ENCODE measurements at places on chromosomes 2 and 18.

DNA sequence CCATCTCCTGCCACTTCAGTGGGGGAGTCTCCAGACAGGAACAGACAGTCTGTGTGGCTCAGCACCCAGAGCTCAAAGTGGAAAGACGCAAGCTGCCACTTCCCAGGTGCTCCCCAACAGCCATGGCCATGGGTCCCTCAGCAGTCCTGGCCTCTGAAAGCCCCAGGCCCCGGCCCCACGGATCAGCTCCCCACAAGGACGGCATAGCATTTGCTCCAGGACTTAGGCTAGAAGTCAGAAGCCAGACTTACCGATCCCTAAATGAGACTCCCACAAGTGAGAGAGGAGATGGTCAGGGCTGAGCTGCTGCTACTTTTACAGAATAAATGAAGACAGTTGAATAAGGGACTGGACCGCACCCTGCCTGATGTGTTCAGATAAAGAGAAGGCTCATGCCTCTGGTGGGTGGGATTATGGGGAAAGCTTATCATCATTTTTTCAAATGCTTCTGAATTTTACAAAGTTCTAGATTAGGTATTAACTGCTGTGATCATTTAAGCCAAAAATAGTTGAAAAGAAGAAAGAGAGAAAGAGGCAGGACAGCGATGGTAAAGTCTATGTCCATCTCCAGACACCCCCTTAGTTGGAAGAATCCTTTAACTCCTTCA is 50.5 kb downstream of the ADD2 start:
- no peak for DNase-seq

- no peak for DNase-seq
These were observed 28.7 kb downstream of the GEMIN6 start for GRCh38 chr2:38806733-38807059.

- no peak for DNase-seq
These were observed 152.3 kb upstream of the WDSUB1 start for GRCh38 chr2:159438720-159439353.

GRCh38 chr2:60515721-60516226 is 37.7 kb downstream of the BCL11A start:
- peak; percentile 75 for DNase-seq

GRCh38 chr2:107276034-107276433 is 390.1 kb upstream of the ST6GAL2 start:
- no peak for DNase-seq

DNA sequence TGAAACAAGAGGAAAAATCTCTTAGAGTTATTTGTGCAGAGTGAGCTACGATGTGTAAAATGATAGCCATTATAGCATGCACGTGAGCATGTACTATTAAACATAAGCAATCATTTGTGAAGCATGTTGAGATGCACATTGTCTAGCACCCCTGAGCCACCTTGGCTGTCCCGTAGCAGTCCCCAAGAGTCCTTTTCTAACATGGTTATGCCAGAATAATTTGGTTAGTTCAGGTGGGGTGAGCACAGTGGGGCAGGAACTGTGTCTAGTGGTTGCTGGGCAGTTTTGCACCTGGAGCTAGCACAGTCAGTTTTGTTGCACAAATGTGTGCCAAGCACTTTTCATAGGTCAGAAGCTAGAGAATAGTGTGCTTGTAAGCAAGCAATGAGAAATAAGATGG is 809.8 kb downstream of the RNF144A start:
- DNase-seq = no peak

DNA sequence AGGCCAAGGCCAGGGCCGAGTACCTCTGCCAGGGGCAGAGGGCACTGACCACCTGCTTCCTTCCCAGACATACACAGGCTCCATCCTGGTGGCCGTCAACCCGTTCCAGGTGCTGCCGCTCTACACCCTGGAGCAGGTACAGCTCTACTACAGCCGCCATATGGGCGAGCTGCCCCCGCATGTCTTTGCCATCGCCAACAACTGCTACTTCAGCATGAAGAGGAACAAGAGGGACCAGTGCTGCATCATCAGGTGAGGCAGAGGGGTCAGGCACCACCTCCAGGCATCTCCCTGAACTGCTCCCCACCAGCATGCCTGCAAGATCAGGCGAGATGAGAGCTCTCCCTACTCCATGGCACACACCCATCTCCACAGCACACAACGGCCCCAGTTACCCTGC is 31.1 kb downstream of the MYO7B start:
- no peak for DNase-seq

- DNase-seq = no peak
These were observed 100.7 kb downstream of the C2orf74 start for GRCh38 chr2:61262699-61263098.

- no peak for DNase-seq
These were observed 37.5 kb downstream of the TFCP2L1 start for GRCh38 chr2:121247534-121247933.

- no peak for DNase-seq
These were observed 33.5 kb downstream of the IMPA2 start for GRCh38 chr18:12014521-12015415.

DNA sequence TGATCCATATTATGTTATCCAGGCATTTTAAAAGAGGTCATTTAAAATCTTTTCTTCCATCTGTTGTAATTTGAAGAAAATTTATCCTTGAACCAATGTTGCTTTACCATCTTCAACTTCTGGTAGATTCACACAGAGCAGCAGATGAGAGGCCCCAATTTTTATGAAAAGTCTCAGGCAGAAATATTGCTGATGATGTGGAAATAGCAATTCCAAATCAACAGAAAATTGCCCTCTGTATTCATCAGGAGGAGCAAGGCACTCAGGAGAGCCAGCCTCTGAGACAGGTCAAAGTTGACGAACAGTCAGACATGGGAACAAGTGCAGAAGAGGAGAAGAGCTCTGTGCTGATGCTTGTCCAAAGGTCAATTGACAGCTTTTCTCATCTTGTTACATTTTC is 444.9 kb downstream of the NCKAP5 start:
- DNase-seq = no peak

DNA sequence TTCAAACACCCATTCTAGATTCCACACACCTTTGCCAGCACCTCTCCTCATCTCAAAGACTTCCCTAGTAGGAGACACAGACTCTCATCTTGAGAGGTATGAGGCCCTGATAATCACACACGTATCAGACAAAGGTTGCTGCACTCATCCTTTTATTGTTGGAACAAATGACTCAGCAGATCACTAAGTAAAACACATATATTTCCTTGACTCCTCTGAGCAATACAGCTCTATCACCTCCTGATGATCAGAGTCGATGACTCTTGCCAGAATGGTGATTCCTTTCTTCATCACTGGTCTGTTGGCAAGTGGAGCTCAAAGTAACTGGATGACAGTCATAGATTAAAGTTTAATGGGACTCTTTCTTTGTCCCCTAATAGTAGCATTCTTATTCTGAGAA is 1049.2 kb upstream of the ZEB2 start:
- DNase-seq = no peak

- no peak for DNase-seq
These were observed 276.2 kb upstream of the EPHA4 start for GRCh38 chr2:221848286-221848685.

DNA sequence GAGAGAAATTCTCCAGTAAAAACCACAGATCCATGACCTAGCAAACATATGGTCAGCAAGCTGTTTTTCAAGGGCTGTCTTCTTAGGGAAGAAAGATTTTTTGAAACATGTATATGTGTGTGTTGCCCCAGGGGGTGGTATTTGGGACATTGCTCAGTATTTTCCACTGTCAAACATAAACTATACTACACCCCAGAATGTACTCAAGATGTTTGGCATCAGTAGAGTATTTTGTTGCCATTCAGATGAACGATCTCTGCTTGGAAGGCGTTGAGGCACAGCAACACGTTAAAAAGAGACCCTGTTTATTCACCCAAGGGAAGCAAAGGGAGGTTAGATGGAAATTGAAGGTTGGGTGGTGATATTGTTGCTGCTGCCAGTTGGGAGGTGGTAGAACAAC is 30.0 kb downstream of the EEF1B2 start:
- DNase-seq = no peak

DNA sequence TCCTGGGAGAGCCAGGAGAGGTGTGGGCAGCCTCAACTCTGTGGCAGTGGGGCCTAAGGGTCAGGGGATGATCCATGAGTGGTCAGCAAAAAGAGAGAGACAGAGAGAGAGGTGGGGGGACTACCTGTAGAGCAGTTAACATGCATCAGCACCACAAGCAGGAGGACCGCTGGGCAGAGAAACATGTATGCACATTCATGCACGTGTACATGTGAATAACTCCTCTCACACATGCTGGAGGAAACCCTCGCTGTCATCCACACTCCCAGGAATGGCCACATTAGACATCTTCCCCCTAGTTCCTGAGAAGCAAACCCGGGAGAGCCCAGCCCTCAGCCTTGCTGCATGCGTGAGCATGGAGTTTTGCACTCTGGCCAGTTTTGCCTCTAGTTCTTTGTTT is 166.1 kb downstream of the SMAD7 start:
- DNase-seq = no peak

- DNase-seq = no peak
These were observed 75.4 kb downstream of the CSRNP3 start for GRCh38 chr2:165544897-165545296.

GRCh38 chr2:151287513-151288250 is 1.8 kb downstream of the NMI start:
- no peak for DNase-seq

- DNase-seq = no peak
These were observed 19.4 kb downstream of the SFTPB start for GRCh38 chr2:85648619-85649018.

GRCh38 chr2:96957244-96957643 is 29.1 kb downstream of the FAM178B start:
- no peak for DNase-seq

GRCh38 chr18:45090526-45091140 is 409.9 kb downstream of the SETBP1 start:
- DNase-seq = no peak

- no peak for DNase-seq
These were observed 136.7 kb downstream of the MBP start for GRCh38 chr18:76995896-76996295.

DNA sequence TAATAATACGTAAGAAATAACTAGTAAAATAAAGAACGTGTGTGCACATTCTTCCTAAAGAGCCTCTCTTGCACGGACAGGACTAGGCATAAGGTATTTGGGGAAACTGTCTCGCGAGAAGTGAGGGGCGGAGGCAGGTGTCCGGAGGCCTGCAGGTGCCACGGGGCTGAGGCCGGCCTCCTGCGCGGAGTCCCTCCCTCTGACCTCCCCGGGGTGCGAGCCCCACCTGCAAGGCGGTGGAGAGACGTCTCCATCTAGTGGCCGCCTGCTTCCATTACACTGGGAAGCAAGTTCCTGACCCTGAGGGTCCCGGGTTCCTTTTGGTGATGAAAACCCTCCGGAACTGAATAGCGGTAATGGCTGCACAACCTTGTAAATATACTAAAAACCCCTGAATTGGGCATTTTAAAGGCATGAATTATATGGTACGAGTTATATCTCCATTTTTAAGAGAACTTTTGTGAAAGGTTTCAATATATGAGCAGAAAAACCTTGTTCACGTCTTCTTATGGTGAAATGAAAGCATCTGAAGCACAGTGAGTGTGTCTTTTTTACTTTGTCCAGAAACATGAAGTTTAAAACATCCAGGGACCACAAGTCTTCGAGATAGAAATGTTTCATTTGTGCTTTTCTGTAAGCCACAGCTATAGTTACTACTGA is 35.5 kb upstream of the CTDP1 start:
- DNase-seq = peak; percentile 26

GRCh38 chr2:72330652-72331051 is 183.0 kb upstream of the CYP26B1 start:
- no peak for DNase-seq

DNA sequence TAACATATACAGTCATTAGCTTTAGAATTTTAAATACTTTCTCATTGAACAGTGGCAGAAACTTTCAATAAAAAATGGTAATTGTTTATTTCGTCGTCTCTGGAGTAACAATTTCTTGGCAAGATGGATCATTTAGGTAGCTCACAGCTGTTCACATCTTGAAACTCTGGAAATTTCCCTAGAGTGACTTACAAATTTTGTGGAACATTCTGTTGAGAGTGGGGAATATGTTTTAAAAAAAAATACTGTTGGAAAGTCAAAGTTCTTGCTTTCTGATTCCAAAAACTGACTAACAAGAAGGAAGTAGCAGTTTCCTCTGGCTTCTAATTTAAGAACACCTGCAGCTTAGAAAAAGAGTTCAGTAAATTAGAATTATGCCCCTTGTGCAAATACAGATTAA is 11.2 kb upstream of the CALCRL start:
- no peak for DNase-seq

GRCh38 chr18:60197671-60198462 is 174.7 kb downstream of the MC4R start:
- DNase-seq = no peak

GRCh38 chr18:30967701-30968100 is 74.8 kb downstream of the DSC3 start:
- DNase-seq = no peak

- no peak for DNase-seq
These were observed 128.1 kb downstream of the NCK2 start for GRCh38 chr2:105872830-105873229.

GRCh38 chr18:75683426-75683825 is 255.9 kb upstream of the SMIM21 start:
- DNase-seq = no peak

- DNase-seq = no peak
These were observed 19.1 kb upstream of the NARS1 start for GRCh38 chr18:57640749-57641148.

- DNase-seq = no peak
These were observed 41.0 kb upstream of the TAF4B start for GRCh38 chr18:26185267-26185666.

GRCh38 chr2:211132573-211132972 is 576.2 kb downstream of the CPS1 start:
- DNase-seq = no peak

DNA sequence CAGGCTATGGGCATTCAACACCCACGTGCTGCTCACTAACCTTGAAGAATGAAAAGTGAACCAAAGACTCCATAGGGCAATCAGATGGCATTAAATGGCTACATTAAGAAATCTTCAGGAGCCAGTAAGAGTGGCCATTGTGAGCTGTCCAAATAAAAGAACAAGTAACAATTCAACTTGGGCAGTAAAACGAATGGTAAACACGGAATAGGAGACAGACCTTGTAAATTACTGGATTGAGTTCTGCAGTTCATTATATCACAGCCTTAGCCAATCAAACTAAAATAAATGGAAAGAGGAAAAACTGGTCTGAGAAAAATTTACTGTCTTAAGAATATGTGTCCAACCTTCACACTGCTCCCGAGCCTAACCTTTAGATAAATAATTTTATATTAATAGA is 306.5 kb upstream of the ZNF521 start:
- no peak for DNase-seq

DNA sequence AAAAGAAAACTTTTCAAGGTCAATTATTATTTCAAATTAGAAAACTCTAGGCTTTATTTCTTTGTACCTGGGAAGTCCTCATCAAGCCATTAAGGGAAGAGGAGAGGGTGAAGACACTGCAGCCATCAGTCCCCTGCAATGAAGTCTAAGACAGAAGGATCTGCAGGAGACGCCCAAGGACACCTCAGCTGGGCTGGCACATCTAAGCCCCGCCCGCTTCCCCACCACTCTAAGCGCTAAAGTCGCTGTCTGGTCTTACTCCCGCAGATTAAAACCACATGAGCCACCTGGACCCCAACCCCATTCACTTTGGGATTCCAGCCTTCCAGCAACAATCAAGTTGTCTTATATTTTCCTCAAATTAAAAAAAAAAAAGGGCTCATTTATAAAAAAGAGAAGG is 104.4 kb downstream of the AFF3 start:
- no peak for DNase-seq

- DNase-seq = no peak
These were observed 1.9 kb upstream of the CYP27A1 start for GRCh38 chr2:218780046-218780445.

GRCh38 chr2:191738667-191739066 is 60.7 kb downstream of the NABP1 start:
- DNase-seq = no peak

- DNase-seq = no peak
These were observed 13.2 kb upstream of the COL5A2 start for GRCh38 chr2:189192766-189193165.

Data from bone marrow (tissue), 2 donors.